ENCODE measurements at places on chromosomes 1 and 21.

DNA sequence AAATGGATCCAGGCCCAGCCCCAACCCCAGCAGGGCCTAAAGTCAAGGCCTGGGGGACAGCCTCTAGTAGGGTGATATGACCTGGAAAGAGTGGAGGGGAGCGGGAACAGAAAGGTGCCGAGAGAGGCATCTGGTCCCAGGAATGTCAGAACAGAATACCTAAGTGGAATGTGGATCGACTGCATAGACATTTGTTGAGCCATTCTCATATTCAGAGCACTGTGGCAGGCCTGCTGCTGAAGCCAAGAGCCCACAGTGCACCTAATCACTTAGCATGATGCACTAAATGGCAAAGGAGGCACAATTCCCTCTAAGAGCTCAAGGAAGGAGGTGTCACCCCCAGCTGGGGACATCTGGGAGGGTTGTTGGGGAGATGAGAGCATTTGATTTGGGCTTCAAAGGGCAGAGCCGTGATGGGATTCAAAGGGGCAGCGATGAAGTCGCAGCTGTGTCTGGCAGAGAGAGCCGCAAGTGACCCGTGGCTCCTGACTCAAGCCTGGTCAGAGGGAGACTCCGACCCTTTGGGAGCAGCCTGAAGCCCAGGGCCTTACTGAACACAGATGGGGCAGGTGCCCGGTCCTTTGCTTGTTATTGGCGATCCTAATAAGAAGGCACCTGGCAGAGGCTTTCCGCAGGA lies 8.6 kb upstream of the PKP1 start:
- DNase-seq, result no peak

- no peak for DNase-seq
These were observed 26.7 kb downstream of the HLX start for GRCh38 chr1:220905650-220906560.

- no peak for DNase-seq
These were observed 165.4 kb upstream of the NBPF11 start for GRCh38 chr1:148317288-148317985.

DNA sequence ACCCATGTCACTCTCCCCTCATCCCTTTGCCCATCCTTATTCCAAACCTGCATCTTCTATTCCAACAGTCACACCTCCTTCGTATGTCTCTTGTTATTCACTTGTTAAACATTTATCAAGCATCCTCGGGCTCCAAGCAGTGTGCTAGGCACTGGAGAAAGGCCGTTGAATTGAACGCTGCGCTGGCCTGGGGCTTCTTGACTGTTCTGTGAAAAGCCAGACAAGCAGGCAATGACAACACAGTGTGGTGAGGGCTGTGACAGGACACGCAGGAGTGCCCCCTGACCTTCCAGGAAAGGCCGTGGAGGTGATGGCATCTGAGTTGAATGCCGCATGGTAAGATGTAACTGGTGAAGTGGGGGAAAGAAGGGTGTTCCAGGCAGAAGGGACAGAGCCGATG lies 19.2 kb downstream of the ETV3 start:
- no peak for DNase-seq

- DNase-seq, result no peak
These were observed 83.5 kb upstream of the GADD45A start for GRCh38 chr1:67601539-67601938.

GRCh38 chr1:244968471-244968871 lies 104.1 kb upstream of the HNRNPU start:
- no peak for DNase-seq

DNA sequence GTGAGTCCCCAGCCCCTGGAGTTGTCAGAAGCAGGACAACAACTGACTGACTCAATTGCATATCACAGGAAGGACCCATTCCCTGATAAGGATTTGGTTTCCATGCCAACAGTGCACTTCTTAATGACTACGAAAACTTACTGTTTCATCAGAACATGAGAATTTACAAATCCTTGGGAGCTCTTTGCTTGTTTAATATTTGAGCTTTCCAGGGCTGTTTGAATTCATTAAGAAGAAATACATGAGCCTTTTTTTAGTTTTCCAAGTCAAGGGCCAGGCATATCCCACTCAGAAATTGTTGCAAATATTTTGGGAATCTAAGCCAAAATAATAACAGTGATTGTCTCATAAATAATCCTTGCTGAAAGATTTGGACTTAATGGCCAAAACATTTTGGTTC lies 27.2 kb upstream of the COL24A1 start:
- DNase-seq, result no peak

DNA sequence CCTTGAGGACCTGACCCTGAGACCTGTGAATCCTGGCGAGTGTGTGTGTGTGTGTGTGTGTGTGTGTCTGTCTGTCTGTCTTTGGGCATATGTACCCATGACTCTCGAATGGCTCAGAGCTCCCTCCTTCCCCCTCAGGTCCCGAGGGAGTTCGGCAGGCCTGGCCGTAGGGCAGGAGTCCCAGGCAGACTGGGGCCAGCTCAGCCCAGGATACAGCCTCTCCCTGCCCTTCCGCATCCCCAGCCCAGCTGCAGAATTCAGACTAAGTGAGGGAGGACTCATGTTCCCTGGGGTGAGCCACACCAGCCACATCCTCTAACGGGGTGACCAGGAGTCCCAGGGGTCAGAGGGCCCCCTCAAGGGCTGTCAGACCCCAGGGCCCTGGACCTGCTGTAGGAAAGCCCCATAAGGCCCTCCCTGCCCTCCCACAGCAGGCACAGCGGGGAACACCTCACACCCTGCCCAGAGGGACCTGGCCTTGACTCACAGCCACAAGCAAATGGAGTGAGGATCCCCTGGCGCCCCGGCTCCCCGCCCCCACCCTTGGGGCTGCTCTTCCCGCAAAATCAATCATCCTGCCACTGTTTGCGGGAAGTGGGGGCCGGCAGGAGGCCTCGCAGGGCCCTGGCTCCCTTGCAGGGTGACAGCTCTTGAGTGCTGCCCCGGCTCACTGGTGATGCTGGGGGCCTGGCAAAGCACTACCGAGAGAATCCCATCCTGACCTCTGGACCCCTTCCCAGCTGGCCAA lies 101.7 kb upstream of the CASZ1 start:
- no peak for DNase-seq
